ENCODE measurements at places on chromosomes 5 and 9.

GRCh38 chr5:3326841-3327232 lies 268.8 kb upstream of the IRX1 start:
- no peak for DNase-seq

DNA sequence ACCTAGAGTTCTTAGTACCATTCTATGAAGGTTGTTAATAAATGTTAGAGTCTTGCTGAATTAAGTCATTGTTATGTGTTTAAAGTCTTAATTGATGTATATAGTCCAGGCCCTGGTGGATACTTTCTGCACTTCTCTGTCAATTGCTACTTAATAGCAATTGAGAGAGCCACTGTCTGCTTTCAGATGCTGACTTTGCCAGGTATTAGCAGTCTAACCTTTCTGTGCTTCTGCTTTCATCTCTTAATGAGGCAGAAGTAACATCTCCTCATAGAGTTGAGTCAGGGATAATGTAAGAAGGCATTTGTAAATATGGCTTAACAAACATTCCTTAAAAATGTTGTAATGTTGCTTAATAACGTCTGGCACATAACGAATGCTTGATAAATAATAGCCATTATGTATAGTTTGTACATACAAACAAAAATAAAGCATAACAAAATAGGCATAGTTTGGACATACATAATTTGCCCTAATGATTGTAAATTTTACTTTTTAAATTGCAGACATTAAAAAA lies 28.3 kb downstream of the RASGRF2 start:
- no peak for DNase-seq

DNA sequence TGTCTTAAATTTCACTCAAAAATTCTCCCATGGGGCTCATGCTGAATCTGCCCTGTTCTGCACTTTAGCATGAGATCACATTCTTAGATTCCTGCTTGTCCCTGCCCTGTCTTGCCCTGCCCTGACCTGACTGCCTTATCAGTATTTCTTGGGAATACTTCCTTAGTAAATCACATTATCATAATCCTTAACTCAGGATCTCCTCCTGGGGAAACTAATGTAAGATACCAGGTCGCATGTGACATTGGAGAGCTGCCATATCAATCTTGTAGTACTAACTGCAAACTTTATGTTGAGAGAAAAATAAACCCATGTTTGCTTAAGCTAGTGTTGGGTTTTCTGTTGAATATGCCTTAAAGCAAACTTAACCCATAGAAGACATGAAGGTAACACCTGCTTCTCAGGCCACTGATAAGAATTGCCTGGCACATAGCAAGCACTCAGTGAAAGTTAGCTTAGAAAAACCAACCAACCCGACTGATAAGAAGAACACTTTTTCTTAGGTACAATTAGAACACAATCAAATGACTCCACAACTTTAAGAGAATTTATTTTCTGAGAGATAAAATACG lies 53.3 kb downstream of the IL33 start:
- no peak for DNase-seq

- no peak for DNase-seq
These were observed 210.6 kb downstream of the AUH start for GRCh38 chr9:91150998-91151717.

DNA sequence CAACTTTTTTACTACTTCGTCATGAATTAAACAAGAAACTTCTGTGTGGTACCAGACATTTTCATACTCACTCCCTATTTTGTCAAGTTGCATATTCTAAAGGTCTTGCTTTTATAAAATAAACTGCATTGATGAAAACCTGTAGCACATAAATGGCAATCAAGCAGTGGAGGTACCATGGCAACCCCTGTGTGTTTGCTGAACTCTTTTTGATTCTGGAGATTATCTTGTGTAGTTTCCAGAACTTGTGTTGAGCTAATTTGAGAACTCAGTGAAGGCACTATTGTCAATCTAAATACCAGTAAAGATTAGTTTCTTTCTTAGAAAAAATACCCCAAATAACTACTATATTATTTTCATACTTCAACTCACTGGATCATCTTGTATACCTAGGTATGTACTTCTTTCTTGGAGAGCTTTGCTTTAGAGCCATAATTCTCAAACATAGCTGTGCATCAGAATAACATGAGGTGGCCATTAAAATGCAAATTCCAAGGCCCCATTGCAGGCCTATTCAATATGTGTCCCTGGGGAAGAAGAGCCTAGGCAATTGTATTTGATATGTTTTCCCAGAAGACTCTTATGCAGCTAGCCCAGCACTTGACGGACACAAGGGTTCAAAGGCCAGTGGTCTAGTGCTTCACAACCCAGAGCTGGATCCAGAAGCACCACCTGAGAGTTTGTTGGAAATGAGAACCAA lies 9.8 kb upstream of the PRLR start:
- DNase-seq, result no peak

Data from ascending aorta (tissue), 2 donors.